Left ventricle myocardium inferior (tissue), 1 donor: ENCODE measurements at places on chromosomes 6 and 20.

- no peak for DNase-seq
Observed at GRCh38 chr6:128513878-128514277, 6.5 kb downstream of the PTPRK start.

DNA sequence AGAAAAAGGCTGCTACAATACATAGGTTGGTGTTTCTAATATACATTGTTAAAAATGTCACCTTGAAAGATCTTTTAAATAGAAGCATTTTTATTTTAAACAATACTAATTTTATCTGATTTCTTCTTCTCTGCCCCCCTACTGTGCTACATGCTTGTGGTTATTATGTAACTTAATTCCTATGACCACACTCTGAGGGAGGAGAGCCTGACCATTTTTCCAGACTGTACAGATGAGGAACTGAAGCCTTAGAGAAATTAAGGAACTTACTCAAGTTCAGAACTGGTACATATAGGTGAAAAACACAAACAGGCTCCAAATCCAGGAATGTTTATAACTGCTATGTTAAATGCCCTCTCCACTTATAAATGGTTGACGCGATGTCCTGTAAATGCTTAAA, 43.4 kb upstream of the ARHGAP18 start:
- no peak for DNase-seq

GRCh38 chr6:82494367-82494766, 130.8 kb downstream of the TPBG start:
- no peak for DNase-seq

- DNase-seq = no peak
Observed at GRCh38 chr6:100593522-100593921, 128.8 kb upstream of the SIM1 start.

DNA sequence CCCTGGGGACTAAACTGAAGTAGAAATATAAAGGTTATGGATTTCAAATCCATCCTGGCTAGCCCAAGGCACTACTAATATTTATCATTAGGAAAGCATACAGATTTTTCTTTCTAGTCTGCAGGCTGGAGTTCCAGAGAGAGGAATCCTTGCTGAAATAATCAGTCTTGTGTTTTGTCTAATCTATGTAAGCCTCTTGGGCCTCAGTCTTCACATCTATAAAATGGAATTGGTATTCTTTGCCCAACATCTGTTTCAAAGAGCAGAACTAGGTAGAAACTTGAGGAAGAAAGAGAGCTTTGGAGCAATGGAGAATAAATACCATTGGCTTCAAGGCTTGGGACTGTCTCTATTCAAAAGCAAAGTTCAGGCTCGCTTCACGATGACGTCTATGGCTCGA, 212.0 kb downstream of the ZMYND8 start:
- no peak for DNase-seq

DNA sequence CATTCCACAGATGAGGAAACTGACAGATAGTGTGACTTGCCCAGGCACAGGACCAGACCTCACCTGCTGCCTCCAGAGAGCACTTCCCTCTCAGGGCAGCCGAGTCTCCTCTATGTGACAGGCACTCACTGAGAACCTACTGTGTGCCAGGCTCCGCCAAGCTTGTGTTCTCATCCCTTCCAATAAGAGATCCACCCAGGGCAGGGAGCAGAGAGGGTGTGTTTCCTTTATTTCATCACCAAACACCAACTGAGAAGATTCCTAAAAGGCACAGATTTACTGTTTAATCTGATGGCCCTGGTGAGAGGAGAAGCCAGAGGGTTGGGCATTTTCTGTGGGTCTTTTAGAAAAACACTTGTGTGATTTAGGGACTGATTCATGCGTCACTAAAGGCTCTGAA, 20.5 kb downstream of the SIRPA start:
- no peak for DNase-seq
